ENCODE measurements at places on chromosomes 1 and 21.

DNA sequence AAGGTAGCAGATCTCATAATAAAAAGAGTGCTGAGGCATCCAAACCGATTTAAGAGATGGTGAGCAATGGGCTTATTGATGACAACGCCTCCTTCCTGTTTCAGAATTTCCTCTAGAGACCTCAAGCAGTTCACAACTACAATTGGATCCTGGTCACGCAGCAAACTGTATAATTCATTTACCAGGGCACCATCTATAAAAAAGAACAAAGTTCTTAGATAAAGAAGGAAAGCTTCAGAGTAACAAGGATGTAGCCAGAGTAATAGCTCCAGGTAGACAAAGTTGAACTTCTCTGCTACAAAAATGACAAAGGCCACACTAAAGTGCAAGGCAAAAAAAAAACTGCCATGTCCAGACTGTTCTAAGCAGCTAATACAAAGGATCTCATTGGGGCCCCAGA, 3.4 kb downstream of the AP4B1 start:
- DNase-seq: no peak

DNA sequence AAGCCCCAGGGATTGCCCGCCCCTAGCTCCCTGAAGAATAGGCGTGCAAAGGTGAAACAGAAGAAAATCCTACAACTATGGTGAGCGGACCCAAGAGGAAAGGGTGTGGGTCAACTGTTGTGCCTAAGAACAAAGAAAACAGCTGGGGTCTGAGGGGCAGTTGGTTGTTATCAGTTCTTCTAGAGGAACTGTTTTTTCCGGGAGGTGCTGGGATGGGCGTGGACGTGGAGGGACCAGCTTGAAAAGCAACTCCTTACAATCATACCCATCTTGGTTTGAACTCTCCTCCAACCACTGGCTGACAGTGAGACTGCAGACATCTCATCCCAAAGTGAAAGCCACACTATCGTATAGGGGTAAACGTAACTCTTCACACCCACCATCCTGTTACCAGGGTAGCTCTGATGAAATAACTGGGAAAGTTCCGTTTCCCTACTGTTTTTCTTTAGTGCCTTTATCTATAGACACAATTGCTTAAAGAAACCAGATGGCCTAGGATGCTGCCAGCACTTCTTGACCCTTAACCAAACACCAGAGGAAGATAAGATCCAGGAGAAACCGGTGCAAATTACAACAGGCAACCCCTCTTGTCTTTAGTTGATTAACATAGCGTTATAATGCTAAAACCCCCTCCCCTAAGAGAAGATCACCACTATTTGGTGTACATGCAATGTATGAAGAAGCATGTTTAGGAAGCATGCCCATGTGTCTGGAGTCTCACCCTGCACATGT, 25.6 kb upstream of the FAM89A start:
- no peak for DNase-seq

- peak; percentile 90 for DNase-seq
Measured at GRCh38 chr1:155139895-155140629, at the start of gene DPM3. Gene DPM3 (minus strand): TSS chr1:155140531. CDS start chr1:155140240, 291 bp downstream.

GRCh38 chr1:182803846-182804245, 14.3 kb downstream of the NPL start:
- DNase-seq: no peak

- no peak for DNase-seq
Measured at GRCh38 chr1:89363196-89363595, 663 bp upstream of the GBP6 start.

GRCh38 chr1:166119471-166119965, 47.3 kb downstream of the FAM78B start:
- no peak for DNase-seq

GRCh38 chr21:43578677-43579303, 80.5 kb downstream of the HSF2BP start:
- no peak for DNase-seq
